Small intestine (tissue), 16 donors: ENCODE measurements at places on chromosomes 2 and 18.
A peak's percentile ranks its signal among the peaks of the same experiment; 100 is the strongest.

GRCh38 chr2:116747103-116747502 is 1067.4 kb upstream of the DDX18 start:
- DNase-seq = no peak

- no peak for DNase-seq
Observed at GRCh38 chr2:151251012-151251411, 10.7 kb downstream of the RBM43 start.

DNA sequence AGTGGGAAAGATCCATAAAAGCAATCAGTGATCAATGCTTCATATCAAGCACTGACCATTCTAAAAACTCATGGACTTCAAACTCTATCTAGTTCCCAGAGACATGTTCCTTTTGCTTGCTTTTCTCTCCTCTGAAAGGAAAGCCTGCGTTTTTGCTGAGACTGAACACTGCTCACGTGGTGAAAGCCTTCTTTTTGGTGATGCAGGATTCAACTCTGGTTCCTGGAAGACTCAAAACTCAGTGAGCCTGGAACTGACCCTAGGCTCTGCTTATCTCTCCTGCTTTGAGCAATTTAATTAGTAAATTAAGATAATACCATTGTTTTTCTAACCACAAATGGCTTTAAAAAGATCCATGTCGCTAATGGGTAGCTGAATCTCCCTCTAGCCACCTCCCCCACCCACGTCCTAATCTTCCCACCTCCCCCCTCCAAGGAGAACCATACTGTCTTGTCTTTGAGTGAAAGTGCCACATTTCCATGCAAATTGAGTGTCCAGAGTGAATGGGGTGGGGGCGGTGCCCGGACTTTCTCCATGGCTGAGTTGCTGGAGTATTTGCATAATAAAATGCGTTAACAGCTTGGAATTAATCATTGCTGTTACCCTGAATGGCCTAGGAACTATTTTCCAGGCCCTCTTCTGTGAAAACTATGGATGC is 130.5 kb downstream of the BCL11A start:
- no peak for DNase-seq

GRCh38 chr18:55119434-55119833 is 160.2 kb upstream of the CCDC68 start:
- no peak for DNase-seq

DNA sequence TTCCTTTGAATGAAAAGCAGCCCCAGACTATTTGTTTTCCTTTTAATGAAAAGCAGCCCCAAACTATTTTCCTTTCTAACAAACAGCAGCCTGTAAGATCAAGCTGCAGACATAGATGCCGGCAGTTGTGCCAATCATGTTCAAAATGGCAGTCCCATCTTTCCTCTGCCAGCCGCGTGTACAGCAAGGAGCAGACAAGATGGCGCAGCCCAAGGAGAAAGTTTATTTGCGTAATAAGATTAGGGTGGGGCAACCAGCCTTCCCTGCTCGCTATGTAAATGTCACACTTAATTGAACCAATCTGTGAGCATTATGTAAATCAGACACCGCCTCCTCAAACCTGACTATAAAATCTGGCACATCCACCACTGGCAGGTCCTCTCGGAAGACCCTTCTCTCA is 226.0 kb downstream of the TGIF1 start:
- DNase-seq = no peak

DNA sequence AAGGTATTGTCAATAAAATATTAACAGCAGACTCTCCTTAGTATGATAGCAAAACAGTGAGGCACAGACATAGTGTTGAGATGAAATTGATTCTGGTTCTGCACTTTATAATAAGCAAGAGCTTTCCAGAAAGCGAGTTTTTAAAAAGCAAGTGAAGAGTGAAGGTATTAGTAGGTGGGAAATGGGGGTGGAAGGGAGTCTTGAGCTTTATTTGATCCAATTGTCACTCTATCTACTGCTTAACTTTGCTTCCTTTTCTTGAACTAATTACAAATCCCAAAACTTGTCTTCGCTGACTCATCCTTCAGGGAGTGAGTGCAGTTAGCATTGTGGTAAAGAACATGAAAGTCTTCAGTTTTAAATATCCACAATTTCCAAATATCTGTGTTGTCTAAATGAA is 120.6 kb upstream of the BOD1L2 start:
- DNase-seq = no peak

DNA sequence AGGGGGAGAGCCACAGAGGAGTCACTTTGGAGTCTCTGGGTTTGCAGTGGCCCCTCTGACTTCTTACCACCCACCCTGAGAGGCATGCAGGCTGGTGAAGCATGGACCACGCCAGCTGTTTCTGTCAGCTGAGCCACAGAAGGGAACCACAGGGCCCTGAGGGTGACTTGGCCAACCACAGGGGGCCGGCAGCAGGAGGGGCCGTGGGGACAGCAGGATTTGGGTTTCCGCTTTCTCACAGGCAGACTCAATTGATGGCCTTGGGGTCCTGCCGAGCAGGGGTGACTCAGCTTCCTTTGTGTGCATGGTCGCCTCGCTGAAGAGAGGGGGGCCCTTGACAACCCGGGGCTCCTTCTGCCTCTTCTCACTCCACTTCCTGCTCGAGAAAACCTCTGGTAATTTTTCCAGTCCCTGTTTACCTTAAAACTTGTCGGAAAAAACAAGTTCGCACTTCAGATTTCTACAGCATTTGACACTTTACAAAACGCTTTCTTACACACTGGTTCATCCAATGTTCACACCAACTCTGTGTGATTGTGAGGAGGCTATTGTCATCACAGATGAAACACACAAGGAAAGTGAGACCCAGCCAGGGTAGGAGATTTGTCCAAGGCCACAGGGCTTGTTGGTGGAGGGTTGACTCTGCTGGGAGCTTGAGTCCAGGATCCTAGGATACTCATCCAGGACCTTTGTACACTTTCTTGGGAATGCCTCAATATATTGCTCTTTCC is 311.2 kb downstream of the LPIN1 start:
- no peak for DNase-seq

DNA sequence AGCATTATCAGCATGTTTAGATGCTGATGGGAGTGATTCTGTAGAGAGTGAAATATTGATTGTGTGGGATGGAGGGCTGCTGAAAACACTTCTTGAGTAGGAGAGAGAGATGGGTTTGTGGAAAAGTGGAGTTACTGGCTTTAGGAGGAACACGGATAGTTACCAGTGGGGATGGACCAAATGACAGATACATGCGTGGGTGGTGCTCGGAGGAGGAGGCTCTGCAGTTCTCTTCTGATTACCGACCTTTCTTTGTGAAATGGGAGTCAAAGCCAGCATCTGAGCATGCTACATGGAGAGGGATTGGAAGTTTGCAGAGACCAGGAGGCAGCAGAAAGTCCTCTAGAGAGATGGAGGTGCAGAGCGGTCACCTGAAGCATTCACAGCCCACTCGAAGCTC is 26.3 kb downstream of the RNF144A start:
- no peak for DNase-seq

- no peak for DNase-seq
Observed at GRCh38 chr2:215436705-215437565, 1.1 kb upstream of the FN1 start.

- no peak for DNase-seq
Observed at GRCh38 chr2:60247471-60247870, 306.0 kb downstream of the BCL11A start.

DNA sequence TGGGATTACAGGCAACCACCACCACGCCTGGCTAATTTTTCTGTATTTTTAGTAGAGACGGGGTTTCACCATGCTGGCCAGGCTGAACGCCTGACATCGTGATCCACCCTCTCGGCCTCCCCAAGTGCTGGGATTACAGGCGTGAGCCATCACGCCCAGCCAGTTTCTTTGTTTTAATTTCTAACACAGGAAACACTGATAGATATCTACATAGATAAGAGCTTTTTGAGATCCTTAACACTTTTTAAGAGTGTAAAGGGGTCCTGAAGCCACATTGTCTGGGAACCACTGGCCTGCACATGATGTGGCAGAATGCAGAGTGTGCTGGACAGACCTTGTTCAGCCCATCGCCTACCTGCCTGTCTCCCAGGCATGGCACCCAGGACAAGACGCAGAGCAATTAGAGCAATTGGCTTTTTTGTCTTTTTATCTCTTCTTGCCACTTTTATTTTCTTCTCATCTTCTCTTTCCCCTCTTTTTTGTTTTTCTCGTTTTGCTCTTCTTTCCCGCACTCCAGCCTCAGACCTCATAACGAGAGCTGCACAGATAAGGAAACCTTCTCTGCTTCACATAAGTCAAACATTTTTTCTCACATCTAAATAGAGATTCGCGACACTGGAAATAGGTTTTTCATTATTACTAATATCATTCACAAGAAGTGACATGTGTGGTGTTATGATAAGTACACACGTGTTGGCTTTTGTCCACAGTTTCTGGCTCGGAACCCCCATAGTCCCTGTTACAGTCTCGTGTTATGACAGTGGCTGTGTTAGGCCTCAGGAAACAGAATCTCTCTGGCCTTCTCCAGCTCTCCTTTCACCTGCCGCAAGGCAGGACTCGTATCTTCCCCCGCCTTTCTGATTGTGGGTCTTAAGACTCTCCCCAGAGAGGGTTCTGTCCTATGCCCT is 25.2 kb upstream of the GPR55 start:
- DNase-seq = no peak

GRCh38 chr2:20595439-20596192 is 55.3 kb downstream of the HS1BP3 start:
- no peak for DNase-seq

DNA sequence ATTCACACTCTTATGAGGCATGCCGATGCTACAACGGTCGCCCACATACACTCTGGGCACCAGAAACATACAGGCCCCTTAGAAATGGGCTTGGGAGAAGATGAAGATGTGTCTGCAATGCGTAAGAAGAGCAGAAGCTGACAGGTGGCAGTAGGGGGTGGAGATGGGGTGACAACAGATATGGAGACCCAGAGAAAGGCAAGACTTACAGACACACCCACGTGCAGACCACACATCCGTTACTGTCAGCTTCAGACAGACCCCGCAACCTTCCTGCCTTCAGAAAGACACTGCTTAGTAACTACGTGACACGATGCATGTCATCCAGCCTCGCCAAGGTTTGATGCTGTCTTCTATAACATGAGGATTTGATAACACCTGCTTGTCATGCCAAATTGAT is 89.5 kb downstream of the ZFP36L2 start:
- peak; percentile 70 for DNase-seq

DNA sequence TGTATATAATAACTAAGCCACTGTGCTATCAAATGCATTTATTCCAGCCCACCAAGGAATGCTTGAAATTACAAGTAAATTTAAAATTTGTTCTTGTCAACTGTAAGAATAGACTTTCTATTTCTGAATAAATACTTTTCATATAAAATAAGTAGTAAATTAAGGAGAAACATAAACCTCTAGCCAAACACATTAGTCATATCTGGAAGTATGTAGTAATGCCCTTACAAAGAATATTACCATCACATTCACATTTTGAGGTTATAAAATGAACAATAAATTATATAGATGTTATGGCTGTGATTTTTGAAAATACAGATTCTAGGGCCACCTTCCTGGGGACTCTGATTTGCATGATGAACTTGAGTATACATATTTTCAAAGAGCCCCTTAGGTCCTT is 54.7 kb downstream of the SERPINB7 start:
- no peak for DNase-seq

DNA sequence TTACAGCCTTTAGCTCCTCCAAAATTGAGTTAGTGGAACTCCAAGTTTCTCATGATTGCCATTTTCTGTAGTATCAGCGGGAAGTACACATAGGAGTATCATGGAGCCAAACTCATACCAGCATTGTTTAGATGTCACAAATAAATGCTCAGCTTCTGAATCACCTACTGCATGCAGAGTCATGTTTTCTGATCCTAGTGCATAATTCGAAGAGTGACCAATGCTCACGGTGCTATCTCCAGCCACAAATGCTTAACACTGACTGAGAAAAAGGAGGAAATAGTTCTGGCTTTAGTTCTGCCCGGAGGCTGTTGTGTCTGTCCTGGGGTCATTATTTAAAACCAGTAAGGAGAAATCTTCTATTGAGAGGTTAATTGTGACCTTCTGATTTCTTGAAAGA is 45.4 kb upstream of the LRATD1 start:
- DNase-seq = no peak

GRCh38 chr2:27209621-27210401 is 2.0 kb upstream of the ATRAID start:
- DNase-seq = peak; percentile 93

GRCh38 chr2:32277363-32277673 is 386 bp upstream of the YIPF4 start:
- DNase-seq = no peak

- no peak for DNase-seq
Observed at GRCh38 chr2:36438449-36438977, 82.9 kb downstream of the CRIM1 start.

GRCh38 chr18:28005164-28005563 is 171.8 kb downstream of the CDH2 start:
- DNase-seq = no peak

GRCh38 chr18:2028986-2029385 is 542.3 kb downstream of the METTL4 start:
- no peak for DNase-seq

GRCh38 chr2:40358783-40359182 is 93.1 kb downstream of the SLC8A1 start:
- DNase-seq = no peak

GRCh38 chr2:236605345-236605734 is 35.7 kb downstream of the ACKR3 start:
- DNase-seq = no peak

- no peak for DNase-seq
Observed at GRCh38 chr2:3533836-3534235, 14.5 kb upstream of the ADI1 start.

GRCh38 chr18:11407940-11408339 is 201.5 kb upstream of the SLC35G4 start:
- DNase-seq = no peak

- DNase-seq = peak; percentile 74
Observed at GRCh38 chr18:3207565-3207964, 12.2 kb downstream of the MYOM1 start.

- DNase-seq = no peak
Observed at GRCh38 chr2:68537809-68538208, 70.4 kb downstream of the APLF start.

DNA sequence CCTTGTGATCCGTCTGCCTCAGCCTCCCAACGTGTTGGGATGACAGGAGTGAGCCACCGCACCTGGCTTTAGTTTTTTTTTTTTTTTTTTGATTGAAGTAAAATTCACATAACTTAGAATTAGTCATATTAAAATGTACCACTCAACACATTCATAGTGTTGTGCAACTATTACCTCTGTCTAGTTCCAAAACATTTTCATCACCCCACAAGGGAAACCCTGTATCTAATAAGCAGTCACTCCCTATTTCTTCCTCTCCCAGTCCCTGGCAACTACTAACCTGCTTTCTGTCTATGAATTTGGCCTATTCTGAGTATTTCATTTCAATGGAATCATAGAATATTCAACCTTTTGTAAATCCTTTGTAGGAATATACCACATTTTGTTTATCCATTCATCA is 123.9 kb upstream of the FAM117B start:
- no peak for DNase-seq

DNA sequence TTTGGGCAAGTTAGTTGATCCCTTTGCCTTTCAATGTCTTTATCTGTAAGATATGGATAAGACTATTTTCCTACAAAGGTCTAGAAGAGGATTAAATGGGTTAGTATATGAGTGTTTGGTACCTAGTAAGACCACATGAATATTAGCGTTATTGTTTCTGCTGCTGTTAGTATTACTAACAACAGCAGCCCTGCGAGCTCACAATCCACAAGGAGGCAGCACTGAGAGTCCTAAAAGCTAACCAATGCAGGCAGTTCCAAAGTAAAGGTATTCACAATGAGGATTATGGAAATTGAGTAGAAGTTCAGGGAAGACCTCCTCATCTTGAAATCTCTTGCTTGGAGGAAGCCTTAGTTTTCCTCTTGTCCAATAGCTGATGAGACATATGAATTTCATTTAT is 248.9 kb downstream of the TDRD15 start:
- peak; percentile 7 for DNase-seq
